ENCODE measurements at places on chromosomes 4 and X.

DNA sequence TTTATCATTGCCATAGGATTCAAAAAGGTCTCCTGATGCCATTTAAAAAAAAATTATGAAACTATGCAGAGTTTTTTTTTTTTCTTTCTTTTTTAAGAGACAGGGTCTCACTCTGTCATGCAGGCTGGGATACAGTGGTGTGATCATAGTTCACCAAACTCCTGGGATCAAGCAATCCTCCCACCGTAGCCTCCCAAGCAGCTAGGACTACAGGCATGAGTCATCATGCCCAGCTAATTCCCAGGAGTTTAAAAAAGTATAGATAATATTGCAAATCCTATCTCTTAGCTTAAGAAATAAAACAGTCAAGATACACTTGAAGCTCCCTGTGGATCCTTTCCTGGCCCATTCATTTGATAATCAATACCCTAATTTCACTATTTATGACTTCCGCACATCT is 58.6 kb upstream of the PRSS48 start:
- DNase-seq: no peak

- DNase-seq: no peak
Measured at GRCh38 chrX:135605906-135606305, 85.4 kb downstream of the INTS6L start.

- no peak for DNase-seq
Measured at GRCh38 chrX:77527233-77528001, 80.2 kb downstream of the FGF16 start.

- DNase-seq: no peak
Measured at GRCh38 chr4:106149911-106150310, 166.1 kb downstream of the TBCK start.

DNA sequence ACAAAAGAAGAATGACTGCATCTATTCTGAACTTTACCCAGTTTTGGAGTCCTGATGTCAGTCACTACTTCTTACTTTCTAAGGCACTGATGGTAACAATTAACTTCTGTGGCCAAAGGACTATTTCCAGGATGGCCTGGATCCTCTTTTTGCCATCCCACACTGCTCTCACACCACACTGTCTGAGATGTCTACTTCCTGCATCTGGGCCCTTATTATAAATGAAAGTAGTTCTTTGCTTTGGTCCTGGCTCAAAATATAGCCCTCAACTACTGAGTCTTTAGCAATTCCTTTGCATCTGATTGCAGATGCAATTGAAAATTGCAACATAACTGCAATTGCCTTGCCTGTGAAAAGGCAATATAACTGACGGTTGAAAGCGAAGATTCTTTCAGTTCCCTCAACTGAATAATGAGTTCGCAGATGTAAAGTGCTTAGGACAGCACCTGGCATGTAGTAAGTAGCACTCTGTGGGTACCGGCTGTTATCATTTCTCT is 44.2 kb downstream of the COQ2 start:
- DNase-seq: no peak

DNA sequence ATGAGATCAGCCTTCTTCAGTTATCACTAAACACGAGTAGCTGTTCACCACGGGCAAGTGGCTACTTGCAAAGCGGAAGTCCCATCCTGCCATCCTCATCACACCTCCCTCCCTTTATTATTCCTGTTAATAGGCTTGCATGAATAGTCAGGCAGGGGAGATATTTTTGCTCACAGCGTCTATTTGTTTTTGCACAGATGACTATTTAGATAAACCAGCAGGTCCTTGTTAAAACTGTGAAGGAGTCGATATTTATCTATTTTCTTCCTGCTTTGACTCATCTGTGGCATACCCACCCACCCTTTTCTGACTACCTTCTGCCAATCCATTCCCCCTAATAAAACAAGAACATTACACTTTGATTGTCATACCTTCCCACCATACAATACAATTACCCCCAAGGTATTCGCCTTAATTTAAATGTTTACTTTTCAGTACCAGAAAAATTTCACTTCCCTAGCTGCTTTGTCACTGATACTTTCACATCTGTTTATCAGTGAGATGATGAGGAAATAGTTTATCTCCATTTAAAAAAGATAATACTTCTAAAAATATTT is 96.6 kb upstream of the BANK1 start:
- DNase-seq: no peak

GRCh38 chrX:109812236-109812635 is 79.2 kb upstream of the ACSL4 start:
- DNase-seq: no peak
